ENCODE measurements at places on chromosomes 13 and 19.

- no peak for DNase-seq
These were observed 13.2 kb downstream of the NLRP12 start for GRCh38 chr19:53810891-53811290.

DNA sequence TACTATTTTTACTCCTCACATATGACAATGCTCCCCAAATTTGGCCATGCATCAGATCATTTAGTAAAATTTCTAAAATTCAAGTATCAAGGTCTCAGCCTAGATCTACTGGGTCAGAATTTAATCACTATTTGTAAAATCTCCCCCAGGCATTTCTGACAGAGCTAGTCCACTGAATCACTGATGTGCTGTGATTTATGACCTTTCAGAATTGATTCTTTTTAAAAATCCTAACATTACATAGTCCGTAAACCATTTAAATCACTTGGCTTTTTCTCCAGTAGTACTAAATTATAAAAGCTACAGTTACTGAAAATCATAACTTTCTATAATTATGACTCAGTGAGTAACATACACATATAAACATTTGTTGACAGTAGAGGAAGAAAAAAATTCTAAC, 92.8 kb upstream of the RAP2A start:
- DNase-seq, result no peak

DNA sequence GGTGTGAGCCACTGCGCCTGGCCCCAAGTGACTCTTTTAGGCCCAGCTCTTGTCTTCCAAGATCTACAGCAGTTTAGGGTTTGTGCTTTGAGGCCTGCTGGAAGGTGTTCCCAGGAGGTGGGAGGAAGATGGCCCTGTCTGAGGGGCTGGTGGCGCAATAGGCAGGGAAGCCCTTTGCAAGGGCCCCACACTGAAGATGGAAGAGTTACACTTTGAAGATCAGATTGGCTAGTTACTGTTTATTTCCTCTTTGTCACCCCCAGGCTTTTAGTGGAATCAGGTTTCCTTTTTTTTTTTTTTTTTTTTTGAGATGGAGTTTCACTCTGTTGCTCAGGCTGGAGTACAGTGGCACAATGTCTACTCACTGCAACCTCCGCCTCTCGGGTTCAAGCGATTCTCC, 1.9 kb upstream of the RABAC1 start:
- DNase-seq, result no peak

DNA sequence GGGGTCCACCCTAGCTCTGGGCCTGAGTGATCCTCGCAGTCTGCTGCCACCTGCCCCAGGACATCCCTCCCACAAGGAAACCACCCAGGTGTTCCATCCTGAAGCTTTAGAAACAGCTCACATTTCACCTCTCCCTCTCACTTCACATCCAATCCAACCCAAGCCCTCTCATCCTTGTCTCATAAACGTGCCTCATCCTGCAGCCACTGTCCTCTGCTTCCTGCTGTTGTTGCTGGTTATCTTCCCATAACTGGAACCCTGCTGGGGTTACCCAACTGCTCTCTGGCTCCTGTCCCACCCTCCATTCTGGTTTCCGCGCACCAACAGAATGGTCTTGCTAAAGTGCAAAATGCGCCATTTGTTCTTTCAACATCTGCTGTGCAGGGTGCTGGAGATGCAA, 59.7 kb upstream of the MTIF3 start:
- DNase-seq, result no peak

DNA sequence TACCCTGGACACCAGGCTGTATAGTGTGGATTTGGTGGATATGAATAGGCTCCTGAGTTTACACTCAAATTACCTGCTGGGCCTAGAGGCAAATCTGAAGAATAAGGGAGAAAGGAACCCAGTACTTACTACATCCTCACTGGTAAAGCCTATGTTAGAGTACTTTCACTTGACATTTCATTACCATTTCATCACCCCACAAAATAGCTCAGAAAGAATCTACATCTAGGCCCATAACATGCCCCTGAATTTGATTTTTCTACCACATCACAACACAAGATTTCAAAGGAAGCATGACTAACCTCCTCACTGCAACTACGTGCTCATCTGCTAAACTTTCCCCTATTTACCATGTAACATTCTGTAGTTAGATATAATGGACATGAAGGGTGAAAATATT, 43.3 kb downstream of the VWA8 start:
- peak; percentile 19 for DNase-seq

- DNase-seq, result no peak
These were observed 13.4 kb upstream of the C19orf33 start for GRCh38 chr19:38290631-38291147.

GRCh38 chr13:99975626-99976025, 4.1 kb upstream of the ZIC5 start:
- DNase-seq, result no peak

GRCh38 chr19:50969413-50969760, at the start of gene KLK6:
TSS of gene KLK6 (minus strand) at chr19:50969591. CDS start at chr19:50968104, 1,487 bp downstream.
- DNase-seq, result no peak

DNA sequence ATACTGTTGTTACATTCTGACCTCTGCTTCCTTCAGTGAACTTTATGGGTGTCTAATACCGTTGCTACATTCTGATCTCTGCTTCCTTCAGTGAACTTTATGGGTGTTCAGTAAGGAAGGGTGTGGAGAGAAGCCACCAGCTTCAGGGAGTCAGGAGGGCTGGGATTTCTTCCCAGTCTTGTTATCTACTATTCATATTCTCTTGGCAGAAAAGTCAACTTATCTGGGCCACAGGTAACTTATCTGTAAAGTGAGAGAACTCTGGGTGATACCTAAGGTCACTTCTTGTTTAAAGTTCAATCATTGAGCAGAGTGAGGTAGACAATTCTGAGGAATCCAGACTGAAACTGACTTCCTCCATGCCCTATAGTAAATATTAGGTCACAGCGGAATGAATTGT, 71.2 kb upstream of the STK24 start:
- DNase-seq, result no peak

GRCh38 chr13:81314461-81314860, 973.5 kb upstream of the SPRY2 start:
- no peak for DNase-seq

DNA sequence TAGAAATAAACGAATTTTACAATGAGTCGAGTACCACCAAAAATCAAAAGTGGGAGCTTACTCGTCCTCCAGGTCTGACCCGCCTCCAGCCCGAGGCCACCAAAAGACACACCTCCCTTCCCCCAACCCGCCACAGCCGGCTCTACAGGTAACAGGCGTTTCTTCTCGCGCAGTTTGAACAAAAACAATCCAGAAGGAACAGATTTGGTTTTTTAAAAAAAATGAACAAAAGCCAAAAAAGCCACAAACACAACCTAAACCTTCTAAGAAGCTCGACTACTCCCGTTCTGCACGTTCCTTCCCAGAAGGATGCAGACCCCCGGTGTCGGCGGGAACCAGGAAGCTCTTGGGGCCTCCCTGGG, 671 bp downstream of the ZDHHC20 start:
- DNase-seq, result peak; percentile 57

DNA sequence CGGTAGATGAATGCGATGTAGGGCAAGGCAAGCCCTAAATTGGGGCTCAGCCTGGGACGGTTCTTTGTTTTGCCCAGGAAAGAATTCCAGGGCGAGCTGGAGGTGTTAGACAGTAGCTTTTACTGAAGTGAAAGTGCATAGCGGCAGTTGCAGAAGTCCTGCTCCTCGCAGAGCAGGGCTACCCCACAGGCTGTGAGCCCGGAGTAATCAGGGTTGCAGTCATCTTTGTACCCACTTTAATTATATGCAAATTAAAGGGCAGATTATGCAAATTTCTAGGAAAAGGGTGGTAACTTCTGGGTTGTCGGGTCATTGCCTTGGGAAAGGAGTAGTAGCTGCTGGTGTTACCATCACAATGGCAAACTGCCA, 30.5 kb downstream of the VAV1 start:
- DNase-seq, result peak; percentile 25

Measured in CD4-positive, alpha-beta T cell treated with Interferon alpha-2 for 1 hour (primary cell).